ENCODE measurements at places on chromosomes 3 and 15.

GRCh38 chr3:54949491-54950044 is 21.7 kb upstream of the LRTM1 start:
- no peak for DNase-seq

GRCh38 chr15:50100486-50100885 is 18.5 kb downstream of the ATP8B4 start:
- no peak for DNase-seq

GRCh38 chr15:74202452-74203401 is at the start of gene STRA6:
Gene STRA6, minus strand, starts transcription at chr15:74202787. Its CDS starts 520 bp downstream, at chr15:74202267.
- no peak for DNase-seq

DNA sequence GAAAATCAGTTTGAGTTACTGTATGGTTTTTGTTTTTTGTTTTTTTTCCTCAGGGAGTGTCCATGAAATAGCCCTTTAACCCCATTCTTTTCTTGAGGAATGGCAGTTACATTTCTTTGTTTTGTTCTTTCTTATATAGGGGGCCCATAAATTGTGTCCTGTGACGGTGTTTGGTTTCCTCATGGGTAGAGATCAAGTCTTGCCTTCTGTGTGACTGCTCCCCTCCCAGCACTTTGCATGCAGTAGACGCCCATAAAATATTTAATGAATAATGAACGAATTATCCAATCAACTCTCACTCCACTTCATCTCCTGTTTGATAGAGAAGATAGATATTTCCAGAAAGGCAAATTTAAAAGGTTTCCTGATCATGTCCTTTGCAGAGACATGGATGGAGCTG is 78.1 kb downstream of the CADPS start:
- DNase-seq = no peak

DNA sequence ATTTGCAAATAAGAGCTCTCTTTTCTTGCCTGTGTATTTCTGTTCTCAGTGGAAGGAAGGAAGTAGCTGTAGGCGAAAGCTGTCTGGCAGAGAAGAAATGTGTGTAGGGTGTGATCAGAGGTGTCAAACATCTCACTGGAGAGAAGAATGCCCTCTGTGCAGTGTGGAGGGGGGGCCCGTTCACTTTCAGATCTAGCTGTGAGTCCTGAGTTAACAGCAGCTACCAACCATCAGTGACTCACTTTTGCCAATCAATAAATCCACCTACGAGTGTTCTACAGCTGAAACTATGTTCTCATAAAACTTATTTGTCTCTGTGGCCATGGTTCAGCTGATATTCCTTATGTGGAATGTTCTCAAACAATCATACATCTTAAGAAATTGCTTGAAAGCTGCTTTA is 103.7 kb downstream of the FRMD4B start:
- no peak for DNase-seq

GRCh38 chr3:13224967-13225366 is 151.7 kb upstream of the IQSEC1 start:
- DNase-seq = no peak

DNA sequence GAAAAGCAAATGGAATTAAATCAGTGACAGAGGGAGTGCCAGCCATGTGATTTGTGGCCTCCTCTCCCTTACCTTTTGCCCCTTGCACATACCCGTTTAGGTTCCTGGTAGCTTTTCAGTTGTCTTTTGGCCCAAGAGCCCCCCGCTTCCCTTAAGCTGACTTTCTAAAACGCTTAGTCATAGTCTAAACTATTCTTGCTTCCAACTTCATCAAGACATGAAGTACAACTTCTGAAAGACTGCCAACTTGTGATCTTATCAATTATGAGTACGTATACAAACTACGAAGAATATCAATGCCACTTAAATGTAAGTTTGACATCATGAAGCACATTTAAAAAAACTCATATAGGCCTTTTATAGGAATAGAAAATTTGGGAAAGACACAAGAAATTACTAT is 61.9 kb downstream of the EIF3J start:
- DNase-seq = no peak

DNA sequence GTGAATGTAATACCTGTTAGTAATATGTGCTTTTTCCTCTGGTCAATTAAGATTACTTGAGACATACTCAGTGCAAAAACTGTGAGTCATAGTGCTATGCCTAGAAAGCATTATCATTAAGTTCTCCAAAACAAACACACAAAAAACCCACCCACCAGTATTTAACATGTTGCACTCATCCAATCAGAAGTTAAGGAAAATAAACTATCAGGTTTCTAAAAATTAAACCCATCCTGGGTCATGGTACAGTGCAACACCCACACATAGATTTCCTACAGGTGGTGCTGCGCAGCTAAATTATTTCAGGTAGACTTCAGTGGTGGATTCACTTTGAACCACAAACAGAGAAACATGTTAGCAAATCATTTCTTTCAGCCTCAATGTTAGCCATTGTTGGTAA is 264.4 kb upstream of the VEPH1 start:
- DNase-seq = no peak

- DNase-seq = no peak
Measured at GRCh38 chr3:151393146-151393830, 8.7 kb upstream of the P2RY12 start.

- no peak for DNase-seq
Measured at GRCh38 chr3:168812234-168812633, 716.5 kb upstream of the GOLIM4 start.

DNA sequence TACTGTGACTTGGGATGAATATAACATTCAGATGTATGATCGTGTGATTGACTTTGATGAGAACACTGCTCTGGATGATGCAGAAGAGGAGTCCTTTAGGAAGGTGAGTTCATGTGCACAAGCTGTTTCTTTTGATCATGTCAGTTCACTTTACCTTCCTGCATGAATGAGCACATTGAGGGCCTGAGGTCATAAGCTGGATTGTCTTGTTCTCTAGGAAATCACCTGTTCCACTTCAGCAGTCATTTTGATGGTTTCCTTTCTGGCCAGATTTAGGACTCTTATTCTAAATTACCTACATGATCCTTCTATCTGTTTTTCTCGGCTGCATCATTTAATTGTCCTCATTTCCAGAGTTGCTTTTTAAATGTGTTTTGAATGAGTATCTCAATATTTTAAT is 4.1 kb downstream of the RCN2 start:
- DNase-seq = no peak

- no peak for DNase-seq
Measured at GRCh38 chr3:72196377-72196929, 411.5 kb upstream of the PROK2 start.

- DNase-seq = no peak
Measured at GRCh38 chr3:57659806-57660439, 33.0 kb downstream of the DENND6A start.

DNA sequence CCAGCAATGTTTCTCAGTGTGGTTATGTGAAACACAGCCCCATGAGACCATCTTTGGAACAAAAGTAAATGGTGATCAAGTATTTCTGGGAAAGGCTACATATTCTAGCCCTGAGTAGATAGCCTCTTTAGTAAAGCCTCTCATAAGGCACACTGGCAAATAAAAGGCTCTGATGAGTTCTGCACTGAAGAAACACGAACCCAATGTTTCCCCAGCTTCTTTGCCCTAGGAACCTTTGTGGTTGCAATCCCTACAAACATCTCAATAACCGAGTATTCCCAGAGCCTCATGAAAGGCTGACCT is 41.8 kb downstream of the RAB6B start:
- no peak for DNase-seq

DNA sequence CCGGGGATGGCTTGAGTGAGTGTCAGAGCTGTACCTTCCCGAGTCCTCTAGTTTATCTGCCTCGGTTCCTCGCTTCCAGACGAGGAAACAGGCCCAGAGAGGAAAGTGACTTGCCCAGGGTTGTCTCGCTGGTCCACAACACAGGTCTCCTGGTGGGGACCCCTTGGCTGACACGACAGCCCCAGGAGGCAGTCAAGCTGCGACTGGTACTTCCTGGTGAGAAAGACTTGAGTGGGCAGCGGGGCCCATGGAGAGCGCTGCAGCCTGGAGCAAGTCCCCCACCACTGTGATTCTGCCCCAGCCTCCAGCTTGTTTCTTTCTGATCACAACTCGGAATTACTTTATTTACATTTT is 600 bp upstream of the CHRNA5 start:
- DNase-seq = no peak

DNA sequence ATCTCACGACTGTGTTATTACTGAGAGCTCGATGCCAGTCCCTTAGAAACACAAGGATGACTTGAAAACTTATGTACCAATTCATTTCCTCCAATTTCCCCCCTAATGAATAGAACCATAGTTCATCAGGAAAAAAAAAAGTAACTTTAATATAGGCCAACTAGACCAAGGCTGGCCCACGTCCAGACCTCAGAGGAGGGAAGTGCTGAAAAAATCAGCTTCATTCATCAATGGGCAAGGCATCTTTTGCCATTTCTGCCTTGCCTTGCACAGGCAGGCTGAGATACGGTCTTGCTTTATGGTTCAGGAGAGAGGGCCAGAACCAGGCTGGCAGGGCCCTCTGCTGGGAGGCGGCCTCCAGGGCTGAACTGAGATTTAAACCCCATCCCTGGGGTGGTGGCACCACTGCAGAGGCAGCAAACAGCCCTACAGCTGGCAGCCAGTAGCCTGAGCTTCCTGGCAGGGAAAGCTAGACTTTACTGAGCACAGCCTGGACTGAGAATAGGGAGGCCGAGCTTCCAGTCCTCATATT is 104.1 kb upstream of the TNFAIP8L3 start:
- DNase-seq = no peak

DNA sequence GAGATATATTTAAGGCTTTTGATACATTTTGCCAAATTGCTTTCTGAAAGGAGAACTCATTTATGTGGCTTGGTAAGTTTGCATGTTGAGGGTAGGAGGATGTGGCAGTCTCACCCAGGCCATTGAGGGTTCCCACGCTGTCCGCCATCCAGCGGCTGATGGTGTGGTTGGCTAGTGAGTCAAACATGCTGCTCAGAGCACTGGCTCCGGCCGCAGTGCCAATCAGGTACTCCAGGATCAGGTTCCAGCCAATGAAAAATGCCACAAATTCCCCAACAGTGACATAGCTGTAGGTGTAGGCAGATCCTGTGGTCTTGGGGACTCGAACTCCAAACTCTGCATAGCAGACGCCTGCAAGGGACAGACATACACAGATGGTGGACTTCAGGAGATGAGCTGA is 82.3 kb downstream of the CLDN11 start:
- no peak for DNase-seq

DNA sequence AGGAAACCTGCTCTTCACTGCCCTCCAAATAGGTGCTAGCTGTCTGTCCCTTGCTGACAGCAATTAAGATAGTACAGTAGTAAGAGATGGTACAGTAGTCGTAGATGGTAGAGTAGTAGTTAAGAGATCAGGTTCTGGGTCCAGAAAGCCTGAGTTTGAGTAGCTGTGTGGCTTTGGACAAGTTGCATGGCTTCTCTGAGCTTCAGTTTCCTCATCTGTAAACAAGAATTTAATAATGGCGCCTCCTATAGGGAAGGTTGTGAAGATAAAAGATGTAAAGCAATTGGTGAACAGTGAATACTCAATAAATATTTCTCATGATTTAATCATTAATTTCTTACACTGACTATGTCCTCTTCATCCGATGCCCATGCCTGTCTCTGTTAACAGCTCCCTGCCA is 86.9 kb upstream of the BCL6 start:
- DNase-seq = no peak

DNA sequence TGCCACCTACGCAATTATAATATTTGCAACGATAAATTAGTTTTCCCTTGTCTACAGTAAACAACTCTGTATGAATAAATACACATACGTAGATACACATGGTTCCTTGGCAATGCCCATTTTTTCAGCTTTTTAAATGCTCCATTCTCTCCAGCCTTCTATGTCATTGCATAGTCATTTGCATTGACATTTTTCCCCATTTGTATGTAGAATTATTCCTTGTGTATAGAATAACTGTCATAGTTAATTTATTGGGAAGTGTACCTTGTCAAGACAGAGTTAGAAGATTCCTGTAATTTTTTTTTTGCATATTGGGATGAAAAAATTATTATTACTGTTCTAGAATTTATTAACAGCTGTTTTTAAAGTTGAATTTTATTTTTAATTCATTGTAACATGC is 736.7 kb upstream of the DPPA4 start:
- no peak for DNase-seq

DNA sequence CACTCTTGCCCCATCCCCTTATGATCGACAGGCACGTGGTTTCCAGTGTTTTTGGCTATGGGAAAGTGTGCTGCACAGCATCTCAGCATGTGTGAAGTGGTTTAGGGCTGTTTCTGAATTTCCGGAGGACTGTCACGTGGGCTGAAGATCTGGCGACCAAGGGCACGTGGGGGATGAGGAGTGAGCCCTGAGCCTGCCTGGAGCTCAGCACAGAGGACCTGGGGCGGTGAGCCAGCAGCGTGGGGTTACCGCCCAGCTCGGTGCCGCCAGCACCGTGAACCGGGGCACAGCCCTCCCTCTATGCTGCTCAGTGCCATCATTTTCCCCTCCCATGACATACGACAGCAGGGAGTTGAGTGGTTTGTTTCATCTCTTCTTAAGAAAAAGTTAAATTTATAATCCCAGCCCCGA is 150.2 kb downstream of the DNAJB8 start:
- peak; percentile 57 for DNase-seq

- no peak for DNase-seq
Measured at GRCh38 chr15:72271895-72272212, 500 bp downstream of the PARP6 start.

DNA sequence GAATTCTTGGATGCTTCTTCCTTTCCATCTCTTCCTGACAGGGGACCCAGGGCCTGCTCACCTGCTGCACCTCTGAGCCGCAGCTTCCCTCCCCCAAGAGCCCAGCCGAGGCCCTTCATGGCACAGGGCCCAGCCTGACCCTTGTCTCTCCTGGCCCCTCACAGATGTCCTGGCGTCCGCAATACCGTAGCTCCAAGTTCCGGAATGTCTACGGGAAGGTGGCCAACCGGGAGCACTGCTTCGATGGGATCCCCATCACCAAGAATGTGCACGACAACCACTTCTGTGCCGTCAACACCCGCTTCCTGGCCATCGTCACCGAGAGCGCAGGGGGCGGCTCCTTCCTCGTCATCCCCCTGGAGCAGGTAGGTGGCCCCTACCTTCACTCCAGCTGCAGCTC is 66.2 kb downstream of the CORO2B start:
- no peak for DNase-seq

- DNase-seq = no peak
Measured at GRCh38 chr3:106691476-106691875, 685.8 kb upstream of the CCDC54 start.

- DNase-seq = no peak
Measured at GRCh38 chr15:89808160-89808870, 6.3 kb downstream of the ANPEP start.

DNA sequence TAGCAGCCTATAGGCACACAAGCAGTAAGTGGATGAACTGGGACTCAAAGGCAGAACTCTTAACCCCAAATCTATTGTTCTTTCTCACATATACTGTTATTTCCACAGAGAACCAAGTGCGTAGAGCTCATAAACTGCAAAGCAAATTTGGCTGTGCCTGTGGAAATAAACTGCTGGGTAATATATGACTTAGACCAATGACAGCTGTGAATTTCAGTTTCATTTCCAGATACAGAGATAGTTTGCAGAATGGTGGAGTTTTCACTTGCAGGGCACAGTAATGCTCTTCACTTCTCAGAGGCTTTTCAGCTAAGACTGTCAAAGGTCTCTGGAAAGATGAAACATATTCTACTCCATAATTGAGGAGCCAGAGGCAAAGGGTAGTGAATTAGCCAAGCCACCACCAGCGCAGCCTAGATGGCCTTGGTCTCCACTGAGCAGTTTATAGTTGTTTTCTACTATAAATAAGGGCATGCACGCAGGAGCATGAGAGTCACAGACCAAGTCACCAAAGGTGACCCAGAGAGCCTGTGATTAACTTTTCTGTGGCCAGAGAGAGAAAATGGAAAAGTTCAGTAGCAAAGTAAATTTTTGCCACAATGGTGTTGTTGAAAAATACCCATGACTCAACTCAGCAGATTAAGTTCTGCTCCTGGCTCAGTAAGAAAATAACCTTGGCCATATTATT is 180.7 kb upstream of the GRM7 start:
- no peak for DNase-seq

Data from T-helper 1 cell (primary cell).